Breast epithelium (tissue), 4 donors: ENCODE measurements at places on chromosomes 2 and 18.

DNA sequence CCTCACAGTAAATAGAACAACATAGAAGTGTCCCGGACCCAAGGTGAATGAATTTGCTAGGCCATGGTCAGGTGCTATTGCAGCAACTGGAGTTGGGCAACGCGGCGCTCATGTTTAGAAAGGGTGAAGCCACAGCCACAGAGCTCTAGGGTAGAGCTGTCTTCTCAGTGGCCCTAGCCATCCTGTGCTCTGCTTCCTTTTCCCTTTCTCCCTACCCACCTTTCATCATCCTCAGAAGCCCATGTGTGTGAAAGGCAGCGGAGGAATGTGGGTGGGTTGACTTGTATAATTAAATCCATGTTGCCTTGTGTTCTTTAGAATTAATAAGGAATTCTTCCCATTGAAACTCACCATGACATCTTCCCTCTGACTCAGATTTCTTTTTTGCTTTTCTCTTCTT is 336.7 kb downstream of the OSR1 start:
- no peak for DNase-seq
- H3K27ac ChIP-seq = peak overlapping the region; percentile 56
- H3K36me3 ChIP-seq = no peaks in the 10 kb centered on the region

- no peaks in the 10 kb centered on the region for H3K4me1 ChIP-seq
- no peak for DNase-seq
- no peak overlapping the region for H3K4me3 ChIP-seq
- H3K36me3 ChIP-seq = no peaks in the 10 kb centered on the region
- H3K27me3 ChIP-seq = no peaks in the 10 kb centered on the region
Measured at GRCh38 chr18:56391931-56392590, 246.3 kb downstream of the TXNL1 start.

- no peak for DNase-seq
- H3K27ac ChIP-seq = no peak overlapping the region
- H3K4me1 ChIP-seq = no peaks in the 10 kb centered on the region
- H3K27me3 ChIP-seq = no peaks in the 10 kb centered on the region
- no peak overlapping the region for H3K4me3 ChIP-seq
Measured at GRCh38 chr18:36047521-36047920, 19.8 kb downstream of the RPRD1A start.

- H3K4me3 ChIP-seq = no peak overlapping the region
- DNase-seq = no peak
- no peaks in the 10 kb centered on the region for H3K4me1 ChIP-seq
- no peak overlapping the region for H3K27ac ChIP-seq
Measured at GRCh38 chr2:121235542-121235941, 49.5 kb downstream of the TFCP2L1 start.

GRCh38 chr2:134564549-134564948 is 154.3 kb downstream of the TMEM163 start:
- no peaks in the 10 kb centered on the region for H3K27me3 ChIP-seq
- no peaks in the 10 kb centered on the region for H3K36me3 ChIP-seq
- H3K27ac ChIP-seq = no peak overlapping the region
- no peak for DNase-seq
- H3K4me3 ChIP-seq = no peak overlapping the region

GRCh38 chr18:78158943-78159342 is 820.7 kb upstream of the SALL3 start:
- H3K4me1 ChIP-seq = no peaks in the 10 kb centered on the region
- H3K27me3 ChIP-seq = no peaks in the 10 kb centered on the region
- H3K4me3 ChIP-seq = no peak overlapping the region
- H3K27ac ChIP-seq = no peak overlapping the region

DNA sequence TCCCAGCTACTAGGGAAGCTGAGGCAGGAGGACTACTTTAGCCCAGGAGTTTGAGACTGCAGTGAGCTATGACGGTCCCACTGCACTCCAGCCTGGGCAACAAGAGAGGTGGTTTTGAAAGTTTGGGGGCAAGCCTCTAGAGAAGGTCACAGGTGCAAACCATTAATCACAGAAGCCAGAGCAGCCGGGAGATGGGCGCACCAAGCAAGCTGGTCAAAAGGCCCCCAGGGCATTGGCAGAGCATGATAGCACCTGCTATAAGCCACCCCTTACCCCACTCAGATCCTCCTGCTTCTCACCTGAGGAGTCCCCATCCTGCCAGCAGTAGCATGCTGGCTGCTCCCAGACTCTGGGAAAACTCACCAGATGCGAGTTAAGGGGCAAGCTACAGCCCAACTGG is 116.1 kb upstream of the RAB12 start:
- no peaks in the 10 kb centered on the region for H3K27me3 ChIP-seq
- H3K27ac ChIP-seq = no peak overlapping the region
- H3K4me3 ChIP-seq = no peak overlapping the region
- H3K36me3 ChIP-seq = no peaks in the 10 kb centered on the region
- DNase-seq = no peak
- no peaks in the 10 kb centered on the region for H3K4me1 ChIP-seq

DNA sequence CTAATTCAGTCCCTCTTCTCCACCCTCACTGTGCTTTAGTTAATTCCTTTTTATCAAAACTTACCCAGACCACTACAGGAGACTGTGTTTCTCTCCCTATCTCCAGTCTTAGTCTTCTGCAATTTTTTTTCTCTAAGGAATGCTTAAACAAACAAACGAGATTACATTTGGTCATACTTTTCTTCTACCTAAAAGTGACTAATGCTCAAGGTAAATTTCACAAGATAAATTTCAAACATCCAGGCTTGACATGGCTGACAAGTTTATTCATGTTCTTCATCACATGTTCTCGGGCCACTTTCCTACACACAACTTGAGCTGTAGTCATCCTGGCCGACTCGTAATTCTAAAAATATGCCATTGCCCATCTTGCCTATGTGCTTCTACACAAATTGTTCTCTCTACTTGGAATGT is 23.2 kb upstream of the ACSL3 start:
- peak; percentile 43 for DNase-seq
- H3K27me3 ChIP-seq = no peaks in the 10 kb centered on the region
- no peak overlapping the region for H3K4me3 ChIP-seq
- H3K4me1 ChIP-seq = no peaks in the 10 kb centered on the region
- no peaks in the 10 kb centered on the region for H3K36me3 ChIP-seq
- H3K27ac ChIP-seq = peak overlapping the region; percentile 33

DNA sequence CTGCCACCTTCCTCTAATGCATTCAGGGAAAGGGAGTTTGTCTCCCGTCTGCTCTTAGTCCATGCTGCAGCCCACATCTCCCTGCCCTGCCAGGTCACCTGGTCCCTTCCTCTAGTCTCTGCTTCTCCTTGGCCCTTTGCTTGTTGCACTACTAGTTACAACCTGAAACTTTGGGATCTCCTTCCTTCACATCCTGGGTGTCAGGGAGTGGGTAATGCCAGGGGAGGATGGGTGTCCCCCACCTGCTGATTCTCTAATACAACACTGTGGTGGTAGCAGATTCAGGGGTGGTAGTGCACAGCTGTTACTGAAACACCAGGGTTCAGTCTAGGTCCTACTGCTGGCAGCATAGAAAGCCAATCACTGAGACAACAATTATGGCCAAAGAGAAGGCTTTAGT is 31.2 kb upstream of the COX7A2L start:
- H3K27me3 ChIP-seq = no peaks in the 10 kb centered on the region
- H3K36me3 ChIP-seq = no peaks in the 10 kb centered on the region

DNA sequence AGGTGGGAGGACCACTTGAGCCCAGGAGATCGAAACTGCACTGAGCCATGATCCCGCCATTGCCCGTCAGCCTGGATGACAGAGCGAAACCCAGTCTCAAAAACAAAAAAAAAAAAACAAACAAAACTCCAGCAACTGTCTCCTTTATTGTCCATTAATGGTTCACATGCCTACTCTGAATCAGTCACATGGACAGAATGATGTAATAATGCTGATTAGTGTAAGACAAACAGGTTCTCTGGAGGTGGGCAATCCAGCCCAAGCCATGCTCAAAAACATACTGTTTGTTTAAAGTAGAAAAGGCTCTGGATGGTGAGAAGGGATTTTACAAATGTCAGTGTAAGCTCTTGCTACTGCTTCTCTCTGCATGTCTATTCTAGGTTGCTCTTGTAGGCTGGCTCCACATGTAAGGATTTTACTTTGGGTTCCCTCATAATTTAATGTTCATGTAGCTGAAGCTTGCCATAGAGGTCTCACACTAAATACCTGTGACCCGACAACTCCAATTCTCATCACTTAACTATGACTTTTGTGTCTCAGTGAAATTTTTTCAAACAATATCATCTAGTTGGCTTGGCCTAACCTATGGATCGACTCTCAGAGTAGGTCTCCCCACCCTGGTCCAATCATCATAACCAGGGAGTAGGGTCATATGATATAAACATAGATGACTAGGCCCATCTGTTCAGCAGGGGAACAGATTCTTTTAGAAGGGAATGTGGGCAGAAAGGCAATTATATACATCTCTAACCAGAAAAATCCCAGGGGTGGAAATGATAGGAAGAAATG is 83.9 kb upstream of the SLC39A10 start:
- no peak for DNase-seq
- H3K27ac ChIP-seq = no peak overlapping the region
- no peaks in the 10 kb centered on the region for H3K27me3 ChIP-seq
- no peaks in the 10 kb centered on the region for H3K4me1 ChIP-seq
- H3K36me3 ChIP-seq = no peaks in the 10 kb centered on the region

DNA sequence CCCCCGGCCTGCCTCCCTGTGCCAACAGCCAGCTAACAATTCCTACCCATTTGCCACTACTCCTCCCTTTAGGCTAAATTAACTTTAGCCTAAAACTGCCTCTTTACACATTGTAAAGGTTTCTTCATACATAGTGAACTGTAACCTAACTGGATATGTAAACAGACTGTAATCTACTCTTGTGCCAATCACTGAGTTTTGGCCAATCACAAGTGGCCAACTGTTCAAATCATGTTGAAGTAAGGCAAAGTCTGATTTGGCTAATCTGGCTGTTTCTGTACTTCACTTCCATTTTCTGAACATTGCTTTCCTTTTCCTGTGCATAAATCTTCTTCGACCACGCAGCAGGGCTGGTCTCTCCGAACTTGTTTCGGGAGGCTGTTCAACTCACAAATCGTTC is 103.6 kb upstream of the LYPD6 start:
- DNase-seq = no peak
- no peak overlapping the region for H3K27ac ChIP-seq
- no peaks in the 10 kb centered on the region for H3K4me1 ChIP-seq

DNA sequence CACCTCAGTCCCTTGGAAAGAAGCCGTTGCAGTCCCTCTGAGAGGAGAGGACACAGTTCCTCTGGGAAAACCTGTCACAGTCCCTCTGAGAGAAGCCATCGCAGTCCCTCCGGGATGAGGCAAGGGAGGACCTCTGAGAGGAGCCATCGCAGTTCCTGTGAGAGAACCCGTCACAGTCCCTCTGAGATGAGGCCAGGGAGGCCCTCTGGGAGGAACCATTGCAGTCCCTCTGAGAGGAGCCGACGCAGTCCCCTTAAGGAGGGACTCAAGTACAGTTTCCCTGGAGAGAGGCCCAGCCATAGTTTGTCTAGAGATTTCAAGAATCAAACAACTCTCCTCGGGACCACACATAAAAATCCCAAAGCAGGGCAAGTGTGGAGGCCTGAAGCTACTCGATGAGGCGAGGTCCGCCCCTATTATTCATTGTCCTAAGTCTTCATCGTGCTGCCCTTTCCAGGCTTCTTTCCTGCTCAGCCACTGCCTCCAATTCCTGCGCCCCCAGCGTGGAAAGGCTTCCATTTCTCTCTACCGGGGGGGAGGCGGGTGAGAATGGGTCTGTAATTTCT is 630 bp upstream of the ZNF512 start:
- peak overlapping the region; percentile 78 for H3K27ac ChIP-seq
- DNase-seq = no peak
- no peaks in the 10 kb centered on the region for H3K36me3 ChIP-seq
- H3K4me3 ChIP-seq = peak overlapping the region; percentile 70

GRCh38 chr2:205685314-205686055 is 3.2 kb downstream of the NRP2 start:
- DNase-seq = no peak
- H3K36me3 ChIP-seq = no peaks in the 10 kb centered on the region
- H3K4me1 ChIP-seq = no peaks in the 10 kb centered on the region
- H3K27me3 ChIP-seq = peaks cover 26% of the 10 kb centered on the region
- H3K4me3 ChIP-seq = peak overlapping the region; percentile 54

DNA sequence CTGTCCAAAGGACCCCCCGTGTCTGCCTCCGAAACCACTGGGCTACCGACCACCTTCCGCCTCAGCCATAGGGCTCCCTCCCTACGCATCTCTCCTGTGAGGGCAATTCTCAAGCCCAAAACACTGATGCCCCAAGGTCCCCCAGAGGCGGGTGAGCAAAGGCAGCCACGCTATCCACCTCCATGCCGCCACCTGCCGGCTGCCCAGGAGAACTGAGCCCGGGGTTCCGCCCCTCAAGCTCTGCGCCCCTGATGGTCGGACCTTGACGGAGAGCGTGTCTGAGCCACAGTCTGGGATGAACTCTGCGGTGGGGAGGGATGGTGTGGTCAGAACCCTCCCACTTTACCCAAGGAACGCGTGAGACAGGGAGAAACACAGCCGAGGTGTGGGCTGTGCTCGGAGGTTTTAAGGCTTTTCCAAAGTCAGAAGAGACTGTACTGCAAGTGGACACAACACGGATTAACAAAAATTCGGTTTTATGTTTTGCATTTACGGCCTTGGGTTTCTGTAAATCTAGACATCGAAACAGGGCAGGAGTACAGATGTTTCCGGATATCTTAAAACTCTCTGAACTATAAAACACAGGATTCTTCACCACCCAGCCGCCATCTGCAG is 114.1 kb downstream of the ZNF516 start:
- no peaks in the 10 kb centered on the region for H3K4me1 ChIP-seq
- H3K4me3 ChIP-seq = no peak overlapping the region
- no peak for DNase-seq
- H3K27ac ChIP-seq = no peak overlapping the region
- H3K27me3 ChIP-seq = no peaks in the 10 kb centered on the region

DNA sequence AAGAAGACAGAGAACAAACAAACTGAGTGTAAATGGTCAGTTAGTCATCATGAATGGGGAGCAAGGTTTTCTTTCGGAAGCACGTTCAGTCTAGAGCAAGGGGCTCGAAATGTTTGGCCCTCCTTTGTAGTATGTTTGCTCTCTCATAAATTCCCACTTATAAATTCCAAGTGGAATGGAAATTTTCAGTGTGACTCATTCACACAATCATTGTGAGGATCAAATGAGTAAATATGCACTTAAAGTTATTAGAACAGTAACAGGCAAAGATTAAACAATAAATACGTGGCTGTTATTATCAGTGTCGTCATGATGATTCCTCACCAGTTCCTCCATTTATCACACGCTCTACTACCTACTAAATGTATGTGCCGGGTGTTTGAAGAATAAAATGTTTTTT is 10.5 kb downstream of the CNGA3 start:
- peaks cover 4% of the 10 kb centered on the region for H3K27me3 ChIP-seq
- DNase-seq = no peak
- H3K4me3 ChIP-seq = no peak overlapping the region

- no peaks in the 10 kb centered on the region for H3K36me3 ChIP-seq
- peak overlapping the region; percentile 64 for H3K4me3 ChIP-seq
- no peak overlapping the region for H3K27ac ChIP-seq
- H3K4me1 ChIP-seq = no peaks in the 10 kb centered on the region
- H3K27me3 ChIP-seq = peaks cover 3% of the 10 kb centered on the region
Measured at GRCh38 chr18:45837283-45838070, 12.0 kb downstream of the SIGLEC15 start.

- no peaks in the 10 kb centered on the region for H3K4me1 ChIP-seq
- H3K27me3 ChIP-seq = no peaks in the 10 kb centered on the region
- peaks cover 1% of the 10 kb centered on the region for H3K36me3 ChIP-seq
Measured at GRCh38 chr18:26059357-26059756, 31.1 kb downstream of the SS18 start.

GRCh38 chr18:47756364-47757016 is 174.0 kb downstream of the SMAD2 start:
- no peak overlapping the region for H3K4me3 ChIP-seq
- no peaks in the 10 kb centered on the region for H3K4me1 ChIP-seq
- no peak overlapping the region for H3K27ac ChIP-seq
- no peak for DNase-seq
